T-cell (primary cell): ENCODE measurements at places on chromosomes 2 and 18. TPM values are rescaled to one million over a fixed set of nuclear protein-coding genes. Genes with fewer than 3 reads are reported as not detected.

DNA sequence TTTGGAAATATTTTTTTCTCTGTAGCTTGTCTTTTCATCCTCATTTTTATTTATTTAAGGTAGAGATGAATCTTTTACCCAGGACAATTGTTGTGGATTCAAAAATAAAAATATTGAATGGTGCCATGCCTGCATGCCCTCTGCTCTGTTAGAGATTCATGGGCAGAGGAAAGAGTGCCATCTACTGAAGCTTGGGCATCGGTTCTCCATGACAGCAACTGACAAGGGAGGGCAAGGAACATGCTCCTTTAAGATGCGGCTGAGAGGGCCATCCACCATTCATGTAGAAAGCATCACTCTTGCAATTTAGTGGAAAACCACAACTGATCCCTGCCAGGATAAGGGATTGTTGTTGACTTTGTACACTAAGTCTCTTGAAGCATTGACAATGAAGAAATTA is 79.9 kb downstream of the PARD3B start:
- DNase-seq, result no peak

- DNase-seq, result no peak
These were observed 6.7 kb upstream of the IAH1 start for GRCh38 chr2:9467687-9468086.

DNA sequence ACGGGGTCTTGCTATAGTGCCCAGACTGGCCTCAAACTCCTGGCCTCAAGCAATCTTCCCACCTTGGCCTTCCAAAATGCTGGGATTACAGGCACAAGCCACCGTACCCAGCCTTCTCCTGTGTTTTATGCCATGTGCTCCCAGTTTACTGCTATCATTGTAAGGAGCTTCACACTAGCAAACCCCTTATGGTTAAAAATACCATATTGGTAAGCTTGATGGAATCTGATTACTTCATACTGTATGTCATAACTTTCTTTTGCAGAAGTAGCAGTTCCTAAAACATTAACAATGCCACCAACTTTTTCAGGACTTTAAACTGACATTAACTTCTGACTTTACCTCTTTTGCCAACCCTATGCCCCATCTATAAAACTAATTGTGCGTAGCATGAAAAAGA is 36.2 kb downstream of the HAT1 start:
- DNase-seq, result no peak

DNA sequence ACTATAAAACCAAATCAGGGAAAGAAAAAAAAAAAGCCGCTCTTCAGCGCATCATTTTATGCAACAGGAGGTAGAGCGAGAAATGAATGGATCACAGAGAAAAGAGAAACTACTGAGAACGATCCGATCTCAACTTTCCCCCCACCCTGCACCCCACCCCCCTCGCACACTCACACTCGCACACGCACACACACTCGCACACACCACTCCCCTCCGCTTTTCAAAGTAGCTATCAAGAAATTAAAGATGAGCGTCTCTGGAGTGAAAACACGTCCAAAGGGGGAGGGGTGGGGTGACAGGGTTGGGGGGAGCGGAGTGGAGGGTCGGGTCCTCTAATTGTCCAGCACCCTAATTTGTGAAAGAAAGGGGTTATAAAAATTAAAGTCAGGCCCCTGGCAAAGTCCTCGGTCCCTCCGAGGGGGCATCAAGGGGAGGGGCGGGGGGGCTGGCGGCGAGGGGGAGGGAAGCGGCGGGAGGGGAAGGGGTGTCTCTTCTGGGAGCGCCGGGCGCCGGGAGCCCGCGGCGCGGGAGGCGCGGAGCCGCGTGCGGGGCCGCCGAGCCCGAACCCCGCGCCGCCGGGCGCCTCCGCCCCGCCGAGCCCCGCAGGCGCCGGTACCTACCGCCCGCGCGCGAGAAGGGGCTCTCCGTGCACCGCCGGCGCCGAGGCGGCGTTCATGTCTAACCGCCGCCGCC is 428 bp downstream of the TCF4 start:
- DNase-seq, result no peak

DNA sequence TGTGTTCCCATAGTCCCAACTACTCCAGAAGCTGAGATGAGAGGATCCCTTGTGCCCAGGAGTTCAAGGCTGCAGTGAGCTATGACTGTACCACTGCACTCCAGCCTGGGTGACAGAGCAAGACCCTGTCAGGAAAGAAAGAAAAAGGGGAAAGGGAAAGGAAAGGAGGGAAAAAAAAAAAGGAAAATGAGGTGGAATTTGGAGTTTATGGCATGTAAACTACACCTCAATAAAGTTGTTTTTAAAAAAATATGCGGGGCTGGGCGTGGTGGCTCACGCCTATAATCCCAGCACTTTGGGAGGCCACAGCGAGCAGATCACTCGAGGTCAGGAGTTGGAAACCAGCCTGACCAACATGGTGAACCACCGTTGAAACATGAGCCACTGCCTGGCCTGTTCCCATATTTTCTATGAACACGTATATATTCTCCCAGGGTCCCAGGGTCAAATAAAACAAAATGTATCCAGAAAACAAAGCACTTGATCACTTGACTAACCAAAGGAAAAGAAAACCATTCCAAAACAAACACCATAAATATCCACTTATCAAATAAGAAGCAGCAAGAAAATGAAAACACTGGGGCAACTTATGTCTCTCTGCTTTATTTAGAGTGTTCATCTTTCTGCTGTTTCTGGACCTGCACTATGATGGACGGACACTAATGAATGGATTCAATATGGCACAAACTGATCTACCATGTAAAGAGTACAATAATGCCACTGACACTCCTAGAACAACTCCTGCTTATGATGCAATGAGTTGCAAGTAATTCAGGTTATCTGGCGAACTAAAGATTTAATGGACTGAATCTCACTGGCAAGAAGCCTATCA is 56.8 kb downstream of the ASXL2 start:
- DNase-seq, result no peak

DNA sequence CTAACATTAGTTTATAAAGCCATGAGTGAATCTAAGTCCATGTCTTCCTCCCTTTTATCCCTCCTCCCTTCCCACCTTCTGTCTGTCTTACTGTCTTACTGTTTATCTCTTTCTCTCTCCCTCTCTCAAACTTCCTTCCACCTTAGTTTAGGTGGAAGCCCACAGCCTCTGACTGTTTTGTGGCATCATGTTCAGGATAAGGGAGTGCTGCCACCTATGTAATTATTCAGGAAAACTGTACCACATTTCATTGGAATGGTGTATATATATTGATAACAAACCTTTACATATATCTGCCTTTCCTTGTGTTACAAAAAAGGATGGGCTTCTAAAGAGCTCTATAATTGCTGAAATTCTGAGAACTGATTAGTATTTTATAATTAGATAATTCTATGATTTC is 48.7 kb downstream of the NETO1 start:
- DNase-seq, result no peak

DNA sequence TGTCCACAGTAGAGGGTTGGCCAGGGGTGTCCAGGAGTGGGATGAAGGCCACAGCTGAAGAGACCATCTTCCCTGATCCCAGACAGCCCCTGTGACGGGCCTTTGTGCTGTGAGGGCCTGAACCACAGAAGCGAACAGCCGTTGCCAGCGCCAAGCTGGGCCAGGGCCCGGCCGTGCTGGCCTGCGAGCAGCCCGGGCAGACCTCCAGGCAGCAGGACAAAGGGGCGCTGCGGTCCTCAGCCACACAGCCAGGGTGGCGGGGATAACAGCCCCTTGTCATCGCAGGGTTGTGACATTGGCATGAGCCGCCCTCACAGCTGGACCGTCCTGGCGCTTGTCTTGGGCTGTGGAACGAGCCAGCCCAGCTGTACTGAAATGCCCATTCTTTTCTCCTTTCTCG is 161.1 kb downstream of the FAM210A start:
- no peak for DNase-seq

- no peak for DNase-seq
These were observed 49.2 kb downstream of the ICA1L start for GRCh38 chr2:202822411-202822810.

The RAB6C gene
- total RNA-seq, result not detected

The ST6GAL2 gene
- 2.4 TPM for total RNA-seq

The NYAP2 gene
- 0.15 TPM for total RNA-seq

The ITGB6 gene
- total RNA-seq, result not detected

The PHLPP1 gene
- total RNA-seq, result 7.6 TPM
